Stimulated activated CD4-positive, alpha-beta T cell treated with anti-CD3 and anti-CD28 coated beads, Interleukin-12 subunit alpha, Interleukin-12 subunit beta, amount 100 ng/mL, for 48 hours (primary cell): ENCODE measurements at places on chromosomes 7 and 10.

DNA sequence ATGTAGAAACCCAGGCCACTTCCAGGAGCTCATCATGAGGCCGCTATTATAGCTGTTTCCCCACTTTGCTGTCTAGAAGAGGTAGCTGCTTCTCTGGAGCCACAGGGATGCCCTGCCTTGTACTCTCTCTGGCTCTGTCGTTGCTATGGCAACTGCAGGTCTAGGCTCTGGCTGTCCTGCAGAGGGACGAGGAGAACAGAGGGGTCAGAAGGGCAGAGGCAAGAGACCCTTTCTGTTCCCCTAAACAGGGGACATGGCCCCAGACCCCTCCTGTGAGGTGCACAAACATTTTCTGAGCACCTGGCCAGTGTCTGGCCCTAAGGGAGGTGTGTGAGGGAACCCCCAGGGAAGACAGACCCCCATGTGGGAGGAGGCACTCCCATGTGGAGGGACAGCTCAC is 31.4 kb downstream of the ITPRIP start:
- DNase-seq, result no peak

DNA sequence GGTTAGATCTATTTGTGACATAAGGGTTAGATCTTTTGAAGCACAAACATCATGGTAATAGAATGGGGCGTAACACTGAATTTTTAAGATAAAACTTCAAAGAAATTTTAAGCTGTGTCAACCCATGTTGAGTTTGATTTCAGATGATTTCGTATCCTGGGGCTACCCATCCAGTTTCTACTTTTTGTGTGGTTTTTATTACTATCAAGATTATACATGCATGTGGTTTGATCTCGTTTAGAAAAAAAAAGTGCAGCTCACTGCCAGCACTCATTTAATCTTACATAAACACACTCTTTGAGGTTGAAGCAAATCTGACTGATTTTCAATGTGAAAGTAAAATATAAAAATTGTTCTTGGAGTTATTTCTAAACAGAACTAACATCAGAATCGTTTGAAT is 140.8 kb upstream of the GRB10 start:
- no peak for DNase-seq

GRCh38 chr10:6543431-6544005 is 36.6 kb downstream of the PRKCQ start:
- DNase-seq, result peak; percentile 53

DNA sequence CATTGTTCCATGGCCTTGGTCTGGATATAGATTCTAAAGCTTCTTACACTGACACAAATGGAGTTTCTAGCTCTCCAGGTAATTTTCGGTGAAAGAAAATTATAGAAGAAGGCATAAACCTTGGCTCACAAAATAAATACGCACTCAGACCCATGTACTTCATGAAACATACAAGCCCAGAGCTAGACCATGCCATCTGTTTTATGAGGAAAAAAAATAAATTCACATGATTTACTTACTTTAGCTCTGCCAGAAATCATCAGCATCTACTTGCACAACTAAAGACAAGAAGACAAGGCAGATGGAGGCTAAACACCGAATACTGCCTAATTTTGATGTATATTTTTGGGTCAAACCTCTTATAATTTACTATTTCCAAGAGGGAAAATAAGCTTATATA is 197.4 kb upstream of the KLF14 start:
- no peak for DNase-seq

DNA sequence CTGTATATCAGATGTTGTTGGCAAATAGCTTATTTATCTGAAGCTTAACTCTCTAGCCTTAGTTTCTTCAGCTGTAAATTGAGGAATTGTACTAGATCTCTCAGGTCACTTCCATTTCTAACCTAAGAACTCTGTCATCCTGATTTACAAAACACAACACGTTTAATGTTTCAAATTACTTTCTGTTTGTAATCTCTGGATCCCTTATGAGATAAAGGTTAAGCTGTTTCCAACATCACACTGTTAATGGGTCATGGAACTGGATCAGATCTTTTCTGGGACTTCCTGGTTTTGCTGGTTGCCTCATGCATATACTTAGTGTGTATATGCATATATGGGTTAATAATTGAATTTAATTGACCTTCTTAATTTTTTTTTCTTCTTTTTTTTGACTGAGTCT is 9.9 kb downstream of the SAMD8 start:
- no peak for DNase-seq

GRCh38 chr10:89373916-89374711 is 3.7 kb upstream of the IFIT1B start:
- no peak for DNase-seq

DNA sequence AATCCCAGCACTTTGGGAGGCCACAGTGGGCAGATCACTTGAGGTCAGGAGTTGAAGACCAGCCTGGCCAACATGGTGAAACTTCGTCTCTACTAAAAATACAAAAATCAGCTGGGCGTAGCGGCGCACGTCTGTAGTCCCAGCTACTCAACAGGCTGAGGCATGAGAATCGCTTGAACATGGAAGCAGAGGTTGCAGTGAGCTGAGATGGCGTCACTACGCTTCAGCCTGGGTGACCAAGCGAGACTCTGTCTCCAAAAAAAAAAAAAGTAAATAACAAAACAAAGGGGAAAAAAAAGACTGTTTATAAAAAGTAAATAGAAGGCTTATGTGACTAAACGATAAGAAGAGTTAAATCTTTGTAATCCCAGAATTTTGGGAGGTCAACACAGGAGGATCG is 15.0 kb upstream of the DNMBP start:
- no peak for DNase-seq

- DNase-seq, result no peak
Measured at GRCh38 chr10:54900584-54900983, 99.6 kb upstream of the PCDH15 start.

DNA sequence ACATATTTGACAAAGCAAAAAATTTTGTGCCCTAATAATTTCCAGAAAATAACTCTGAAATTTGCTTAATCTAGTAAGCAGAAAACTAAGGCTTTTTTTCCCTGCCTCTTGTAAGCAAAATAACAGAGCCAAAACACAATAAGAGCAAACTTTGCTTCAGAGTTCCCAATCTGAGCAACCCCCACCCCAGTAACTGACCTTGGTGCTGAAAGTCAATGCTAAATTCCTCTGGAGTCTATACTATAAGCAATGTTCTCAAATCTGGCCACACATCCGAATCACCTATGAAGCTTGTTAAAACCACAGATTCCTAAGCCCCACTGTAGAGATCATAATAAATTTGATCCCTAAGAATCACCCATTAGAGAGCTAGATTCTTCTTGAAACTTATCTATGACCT is 150.5 kb downstream of the ELAPOR2 start:
- DNase-seq, result no peak

- DNase-seq, result no peak
Measured at GRCh38 chr7:158120716-158121115, 466.9 kb downstream of the PTPRN2 start.

DNA sequence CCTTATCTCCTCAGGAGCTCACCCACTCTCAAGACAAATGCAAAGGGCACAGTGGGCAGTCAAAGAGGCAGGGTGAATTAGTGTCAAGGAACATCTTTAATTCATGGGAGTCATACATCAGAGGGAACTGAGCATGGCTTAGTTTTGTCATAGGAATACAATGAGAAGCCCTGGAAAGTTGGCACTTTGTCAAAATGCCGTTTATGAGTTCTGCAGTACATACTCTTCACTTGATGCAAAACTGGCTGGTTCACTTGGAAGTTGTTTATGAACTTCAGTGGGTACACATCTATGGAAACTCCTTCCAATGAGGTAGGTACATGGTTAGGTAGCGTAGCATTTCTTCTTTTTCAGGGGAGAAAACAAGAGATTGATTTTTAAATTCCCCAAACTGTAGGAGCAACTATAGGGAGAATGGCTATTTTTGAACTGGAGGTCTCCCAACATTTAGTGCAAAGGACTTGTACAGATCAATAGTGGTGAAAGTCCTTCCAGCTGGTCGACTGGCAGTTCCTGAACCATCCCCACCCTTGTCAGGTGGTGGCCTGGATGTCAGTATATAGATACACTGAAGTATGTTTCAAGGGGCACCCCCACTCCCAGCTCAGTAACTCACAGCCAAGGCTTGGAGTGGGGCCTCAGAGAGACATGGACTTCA is 580.5 kb downstream of the REEP3 start:
- DNase-seq, result no peak

GRCh38 chr7:142439739-142440138 is 181.9 kb upstream of the PRSS58 start:
- DNase-seq, result no peak
